Iris pigment epithelial cell (primary cell): ENCODE measurements at places on chromosomes 12 and 14.

DNA sequence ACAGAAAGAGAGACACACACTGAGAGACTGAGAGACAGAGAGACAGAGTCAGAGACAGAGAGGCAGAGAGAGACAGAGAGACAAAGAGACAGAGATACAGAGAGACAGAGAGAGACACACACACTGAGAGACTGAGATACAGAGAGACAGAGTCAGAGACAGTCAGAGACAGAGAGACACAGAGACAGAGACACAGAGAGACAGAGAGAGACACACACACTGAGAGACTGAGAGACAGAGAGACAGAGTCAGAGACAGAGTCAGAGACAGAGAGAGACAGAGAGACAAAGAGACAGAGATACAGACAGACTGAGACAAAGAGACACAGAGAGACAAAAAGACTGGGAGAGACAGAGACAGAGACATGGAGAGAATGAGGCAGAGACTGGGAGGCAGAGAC, 90.0 kb downstream of the GALNT9 start:
- no peak for DNase-seq

GRCh38 chr12:67413577-67413976, 144.4 kb downstream of the CAND1 start:
- DNase-seq: no peak

- peak; percentile 88 for DNase-seq
Measured at GRCh38 chr14:34843011-34843554, 32.1 kb downstream of the BAZ1A start.

- peak; percentile 11 for DNase-seq
Measured at GRCh38 chr12:2535583-2536204, 259.1 kb upstream of the FKBP4 start.

GRCh38 chr12:75337905-75338304, 3.4 kb downstream of the GLIPR1L1 start:
- no peak for DNase-seq

DNA sequence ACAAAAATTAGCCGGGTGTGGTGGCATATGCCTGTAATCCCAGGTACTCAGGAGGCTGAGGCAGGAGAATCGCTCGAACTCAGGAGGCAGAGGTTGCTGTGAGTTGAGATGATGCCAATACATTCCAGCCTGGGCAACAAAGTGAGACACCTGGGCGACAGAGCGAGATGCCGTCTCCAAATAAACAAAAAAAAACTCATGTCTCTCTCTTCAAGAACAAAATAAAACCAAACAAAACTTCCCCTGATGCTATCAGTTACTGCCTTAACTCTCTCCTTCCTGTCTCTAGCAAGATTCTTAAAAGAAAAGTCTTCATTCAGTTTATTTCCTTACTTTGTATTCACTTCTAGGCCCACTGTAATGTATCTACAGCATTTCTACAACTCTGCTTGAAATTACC, 20.8 kb downstream of the KLHL28 start:
- no peak for DNase-seq

- DNase-seq: peak; percentile 70
Measured at GRCh38 chr12:60101715-60102114, 505.9 kb downstream of the SLC16A7 start.

DNA sequence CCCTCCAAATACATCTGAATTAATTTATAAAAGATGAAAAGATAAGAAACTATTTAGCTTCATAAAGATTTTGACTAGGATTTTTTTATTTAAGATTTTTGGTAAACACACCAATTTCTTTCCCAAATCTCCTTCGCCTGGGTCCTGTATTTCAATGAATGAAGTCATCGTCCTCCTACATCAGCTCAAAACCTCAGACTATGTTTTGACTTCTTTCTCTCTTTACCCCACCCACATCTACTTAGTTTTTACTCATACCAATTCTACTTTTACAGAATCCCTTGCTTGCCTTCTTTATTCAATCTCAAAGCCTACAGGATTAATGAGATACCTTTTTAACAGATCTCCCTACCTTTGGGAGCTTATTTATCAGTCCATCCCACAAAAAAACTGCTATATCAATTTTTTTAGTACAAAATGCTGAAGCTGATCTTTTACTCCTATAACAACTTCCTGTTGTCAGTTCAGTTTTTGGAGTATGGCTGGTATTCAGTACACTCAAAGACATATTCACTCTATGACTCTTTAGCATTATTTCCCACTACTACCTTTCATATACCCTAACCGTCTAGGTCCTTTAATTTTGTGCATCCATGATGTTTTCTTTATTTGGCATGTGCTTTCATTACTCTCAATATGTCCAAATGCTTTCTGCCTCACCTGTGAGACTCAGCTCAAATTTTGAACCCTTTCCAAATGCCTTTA, 18.7 kb upstream of the CCDC91 start:
- no peak for DNase-seq

DNA sequence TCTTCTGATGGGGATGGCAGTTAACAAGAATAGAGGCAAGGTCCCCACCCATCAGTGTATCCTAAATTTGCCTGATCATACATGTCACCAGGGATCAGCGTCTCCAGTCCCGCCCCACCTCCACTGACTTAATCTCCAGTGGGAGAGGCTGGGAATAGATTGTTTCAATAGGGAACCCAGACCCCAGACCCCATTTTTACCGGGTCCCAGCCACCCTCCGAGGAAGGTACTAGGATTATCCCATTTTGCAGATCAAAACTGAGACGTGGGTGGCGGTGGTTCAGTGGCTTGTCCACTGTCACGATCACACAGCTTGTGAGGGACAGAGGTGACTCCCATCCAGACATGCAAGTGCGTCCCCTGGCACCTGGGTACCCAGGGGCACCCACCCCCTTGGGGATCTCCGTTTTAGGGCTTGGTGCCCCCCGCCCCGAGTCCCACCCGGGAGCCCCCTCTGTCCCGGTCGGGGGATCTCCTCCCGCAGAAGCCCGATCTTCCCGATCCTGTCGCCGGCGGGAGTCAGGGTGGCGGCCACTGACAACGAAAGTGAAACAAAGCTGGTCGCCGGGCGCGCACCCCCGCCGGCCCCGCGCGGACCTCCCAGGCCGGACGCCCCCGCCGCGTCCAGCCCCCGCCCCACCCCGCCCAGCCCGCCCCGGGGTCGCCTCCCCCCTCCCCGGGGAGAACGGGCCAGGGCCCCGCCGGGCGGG, 523 bp downstream of the WSB2 start:
- DNase-seq: peak; percentile 31

- DNase-seq: peak; percentile 41
Measured at GRCh38 chr12:95820096-95820703, 29.6 kb upstream of the NTN4 start.

GRCh38 chr12:82605115-82605514, 81.6 kb upstream of the TMTC2 start:
- no peak for DNase-seq

GRCh38 chr14:27485193-27485592, 887.4 kb upstream of the NOVA1 start:
- DNase-seq: no peak

- DNase-seq: no peak
Measured at GRCh38 chr12:105765053-105766014, 373.4 kb downstream of the NUAK1 start.

DNA sequence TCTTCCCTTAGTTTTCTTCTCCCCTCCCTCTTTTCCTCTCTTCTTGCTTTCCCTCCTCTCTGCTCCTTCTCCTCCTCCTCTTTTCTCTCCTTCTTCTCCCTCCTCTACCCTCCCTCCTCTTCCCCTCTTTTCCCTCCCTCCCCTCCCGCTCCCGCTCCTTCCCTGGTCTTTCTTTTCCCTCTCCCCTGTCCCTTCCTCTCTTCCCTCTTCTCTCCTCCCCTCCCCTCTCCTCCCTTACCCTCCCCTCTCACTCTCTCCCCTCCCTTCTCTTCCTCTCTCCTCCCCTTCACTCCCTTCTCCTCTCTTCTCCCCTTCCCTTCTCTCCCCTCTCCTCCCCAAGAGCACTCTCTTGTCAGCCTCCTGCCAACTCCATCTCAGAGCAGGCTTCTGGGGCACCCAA, 17.4 kb upstream of the FBXO21 start:
- no peak for DNase-seq

- DNase-seq: peak; percentile 53
Measured at GRCh38 chr14:74574090-74574433, 38.0 kb downstream of the LTBP2 start.

- DNase-seq: no peak
Measured at GRCh38 chr12:1935242-1935641, 16.8 kb upstream of the CACNA2D4 start.

GRCh38 chr12:53295891-53296219, 513 bp downstream of the PFDN5 start:
- DNase-seq: no peak

GRCh38 chr14:67514203-67514607, 18.9 kb upstream of the PLEKHH1 start:
- no peak for DNase-seq

DNA sequence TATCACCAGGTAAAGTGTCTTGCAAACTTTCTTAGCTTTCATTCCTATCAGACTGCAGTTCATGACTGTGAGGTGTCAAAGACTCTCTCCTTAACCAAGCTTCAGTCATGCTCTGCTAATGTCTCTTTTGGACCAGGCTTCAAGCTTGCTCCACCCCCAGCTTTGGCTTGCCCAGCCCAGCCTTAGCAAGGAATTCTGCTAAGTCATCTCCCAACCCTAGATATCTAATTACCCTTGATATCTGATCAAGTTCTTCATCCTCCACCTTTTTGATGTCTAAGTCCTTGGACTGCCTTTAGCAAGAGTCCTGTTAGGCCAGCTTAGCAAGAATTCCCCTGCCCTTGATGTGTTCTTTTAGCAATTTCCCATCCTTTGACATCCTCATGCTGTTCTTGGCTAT, 108.9 kb upstream of the FGD4 start:
- DNase-seq: peak; percentile 79

DNA sequence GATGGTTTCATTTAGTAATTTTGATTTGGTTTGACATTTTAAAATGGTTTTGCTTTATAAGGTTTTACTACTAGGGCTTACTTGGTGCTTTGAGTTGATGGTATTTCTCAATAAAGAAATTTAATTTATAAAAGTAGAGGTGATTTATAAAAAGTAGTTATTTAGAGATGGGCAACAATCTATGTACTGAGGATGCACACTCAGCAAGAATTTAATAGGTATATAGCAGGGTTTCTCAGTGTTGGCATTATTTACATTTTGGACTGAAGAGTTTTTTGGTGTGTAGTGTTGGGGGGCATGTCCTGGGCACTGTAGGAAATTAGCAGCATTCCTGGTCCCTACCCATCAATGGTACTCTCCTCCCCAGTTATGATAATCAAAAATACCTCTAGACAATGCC, 47.7 kb downstream of the PPHLN1 start:
- no peak for DNase-seq

GRCh38 chr14:69152902-69153151, at the start of gene DCAF5:
Gene DCAF5, minus strand, starts transcription at chr14:69153119. Its CDS starts 141 bp downstream, at chr14:69152978.
- no peak for DNase-seq

- no peak for DNase-seq
Measured at GRCh38 chr12:55982319-55982936, 8.6 kb downstream of the RAB5B start.

GRCh38 chr12:125244338-125244737, 179.1 kb downstream of the AACS start:
- DNase-seq: no peak

DNA sequence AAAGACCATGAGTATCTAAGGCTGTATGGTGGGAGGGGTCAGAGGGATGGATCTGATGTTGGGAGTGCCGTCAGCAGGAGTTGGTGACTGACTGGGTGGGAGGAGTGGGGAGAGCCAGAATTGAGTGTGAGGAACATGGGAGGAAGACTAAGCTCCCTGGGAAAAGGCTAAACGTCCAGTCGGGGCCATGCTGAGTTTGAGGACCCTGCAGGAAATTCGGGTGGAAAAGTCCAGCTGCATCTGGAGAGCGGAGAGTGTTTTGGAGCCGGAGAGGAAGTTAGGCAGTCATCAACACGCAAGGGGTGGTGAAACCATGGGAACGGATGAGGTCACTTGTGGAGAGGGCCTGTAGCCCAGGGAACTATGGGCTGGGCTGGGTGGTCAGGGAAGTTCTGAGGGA, 60.9 kb downstream of the ELK3 start:
- DNase-seq: peak; percentile 55

DNA sequence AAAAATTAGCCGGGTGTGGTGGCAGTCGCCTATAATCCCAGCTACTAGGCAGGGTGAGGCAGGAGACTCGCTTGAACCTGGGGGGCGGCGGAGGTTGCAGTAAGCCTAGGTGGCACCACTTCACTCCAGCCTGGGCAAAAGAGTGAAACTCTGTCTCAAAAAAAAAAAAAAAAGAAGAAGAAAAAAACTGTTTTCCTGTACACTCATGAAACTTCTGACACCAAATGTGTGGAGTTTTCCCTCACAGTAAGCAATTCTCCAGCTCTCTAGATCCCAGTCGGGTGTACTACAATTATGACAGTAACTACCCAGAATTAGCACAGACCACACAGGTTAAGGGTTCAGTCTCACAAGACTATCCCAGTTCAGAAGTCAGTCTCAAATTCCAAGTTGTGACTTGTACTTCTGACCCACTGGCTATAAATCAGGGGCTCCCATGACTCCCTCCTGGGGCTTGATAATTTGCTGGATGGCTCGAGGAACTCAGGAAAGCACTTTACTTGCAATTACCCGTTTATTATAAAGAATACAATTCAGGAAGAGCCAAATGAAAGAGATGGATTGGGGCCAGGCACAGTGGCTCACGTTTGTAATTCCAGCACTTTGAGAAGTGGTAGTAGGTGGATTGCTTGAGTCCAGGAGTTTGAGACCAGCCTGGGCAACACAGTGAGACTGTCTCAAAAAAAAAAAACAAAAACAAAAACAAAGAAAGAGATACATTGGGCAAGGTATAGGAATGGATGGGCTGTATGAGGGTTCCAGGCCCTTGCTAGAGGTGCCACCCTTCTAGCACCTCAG, 12.4 kb upstream of the ARF6 start:
- peak; percentile 18 for DNase-seq

DNA sequence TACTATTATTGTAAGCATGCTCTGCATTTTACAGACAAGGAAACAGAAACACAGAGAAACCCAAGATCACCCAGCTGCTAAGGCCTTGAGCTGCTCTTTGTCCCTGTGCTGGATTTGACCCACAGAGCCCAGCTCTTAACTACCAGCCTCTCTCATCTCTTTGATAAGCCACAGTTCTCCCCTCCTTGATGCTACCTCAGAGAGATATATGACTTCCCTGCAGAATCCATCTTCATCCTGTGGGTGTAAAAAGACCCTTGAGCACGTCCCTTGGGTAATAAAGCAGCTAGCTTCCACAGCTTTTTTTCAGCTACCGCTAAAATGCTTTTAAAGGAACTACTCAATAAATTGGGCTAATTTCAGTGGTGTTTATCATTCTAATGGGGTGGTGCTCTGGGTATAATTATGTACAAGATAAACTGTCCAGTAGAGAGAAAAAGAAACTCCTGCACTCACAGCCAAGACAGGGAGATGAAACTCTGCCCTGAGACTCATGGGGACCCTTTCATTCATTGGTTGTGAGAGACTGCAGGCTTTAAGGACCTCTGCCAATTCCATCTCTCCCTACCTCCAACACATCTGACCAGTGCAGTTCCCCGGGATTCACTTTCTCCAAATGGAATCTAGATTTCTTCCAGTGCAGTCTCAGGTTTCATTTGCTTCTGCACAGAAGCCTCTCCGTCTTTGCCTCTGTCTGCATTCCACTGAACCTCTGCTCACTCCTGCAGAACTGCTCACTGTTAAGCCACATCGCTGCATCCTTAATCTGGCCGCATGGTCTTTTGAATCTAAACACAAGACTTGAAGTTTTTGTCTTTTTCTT, 24.7 kb upstream of the NTF3 start:
- no peak for DNase-seq
